Hypothalamus (tissue), 51 donors: ENCODE measurements at places on chromosomes 11 and 22.
A peak's percentile ranks its signal among the peaks of the same experiment; 100 is the strongest.

DNA sequence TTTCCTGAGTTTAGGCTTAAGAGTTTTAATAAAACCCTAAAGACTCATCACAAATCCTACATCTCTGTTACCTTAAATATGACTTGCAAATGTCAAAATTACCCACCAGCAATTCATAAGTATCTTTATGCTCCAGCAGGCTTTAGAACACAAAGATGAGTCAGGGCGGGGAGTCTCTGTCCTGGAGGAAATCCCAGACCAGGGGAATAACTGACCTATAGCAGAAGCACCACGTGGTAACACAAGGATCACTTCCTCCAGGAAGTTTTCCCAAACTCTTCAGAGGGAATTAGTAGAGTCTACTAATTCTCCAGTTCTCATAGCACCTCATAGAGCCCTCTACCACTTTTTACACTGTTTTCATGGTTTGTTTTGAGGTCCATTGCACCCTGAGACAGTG is 217.0 kb downstream of the NAV2 start:
- no peak for DNase-seq

DNA sequence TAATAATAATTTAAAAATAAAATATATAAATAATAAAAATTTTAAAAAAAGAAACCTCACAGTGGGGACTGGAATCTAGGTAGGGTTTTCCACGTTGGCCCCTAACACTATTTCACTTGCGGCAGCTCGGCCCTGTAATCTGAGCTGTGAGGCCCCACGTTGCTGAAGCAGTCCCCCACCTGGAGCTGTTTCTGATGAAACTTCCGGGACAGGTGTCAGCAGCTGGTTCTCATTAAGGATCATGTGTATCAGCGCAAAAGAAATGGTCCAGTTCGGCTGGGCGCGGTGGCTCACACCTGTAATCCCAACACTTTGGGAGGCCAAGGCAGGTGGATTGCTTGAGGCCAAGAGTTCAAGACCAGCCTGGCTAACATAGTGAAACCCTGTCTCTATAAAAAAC is 17.3 kb downstream of the RHOD start:
- DNase-seq, result no peak

- no peak for DNase-seq
These were observed 61.3 kb downstream of the CHST1 start for GRCh38 chr11:45603946-45604682.

DNA sequence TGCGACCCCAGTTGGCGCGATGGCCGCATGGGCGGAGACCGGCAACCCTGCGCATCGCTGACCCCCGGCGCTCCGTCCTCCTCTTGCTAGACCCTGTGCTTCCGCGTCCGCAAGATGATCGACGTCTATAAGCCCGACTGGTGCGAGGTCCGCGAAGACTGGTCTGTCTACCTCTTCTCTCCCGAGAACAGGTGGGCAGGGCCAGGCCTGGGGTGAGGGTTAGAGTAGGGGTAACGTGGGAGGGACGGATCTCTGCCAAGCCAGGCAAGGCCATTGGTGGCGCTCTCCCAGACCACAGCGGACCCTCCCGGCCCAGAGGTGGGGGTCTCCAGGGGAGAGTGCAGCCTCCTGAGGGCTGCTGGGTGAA is 92.1 kb downstream of the CACNA1I start:
- no peak for DNase-seq

- DNase-seq, result no peak
These were observed 12.0 kb downstream of the FRMD8 start for GRCh38 chr11:65398362-65398910.

DNA sequence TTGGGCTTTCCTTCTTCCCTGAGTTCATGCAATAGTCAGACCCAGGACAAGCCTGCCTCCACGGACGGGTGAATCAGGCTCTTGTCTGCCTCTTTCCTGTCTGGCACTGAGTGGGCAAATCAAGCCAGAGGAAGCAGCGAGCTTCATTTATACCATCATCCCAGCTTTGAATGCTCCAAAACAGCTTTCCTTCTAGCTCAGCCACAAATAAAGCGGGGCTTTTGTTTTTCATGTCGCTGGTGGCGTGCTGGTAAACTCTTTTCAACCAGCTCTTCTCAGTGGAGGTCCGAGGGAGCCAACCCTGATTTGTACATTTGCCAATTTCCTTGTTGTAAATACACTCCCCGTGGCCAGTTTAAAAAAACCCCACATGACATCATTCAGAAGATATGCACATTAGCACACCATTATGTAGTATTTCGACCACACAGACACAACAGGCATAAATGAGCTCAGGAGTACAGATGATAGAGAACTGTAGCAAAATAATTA is 8.6 kb downstream of the C11orf91 start:
- DNase-seq, result peak; percentile 73

DNA sequence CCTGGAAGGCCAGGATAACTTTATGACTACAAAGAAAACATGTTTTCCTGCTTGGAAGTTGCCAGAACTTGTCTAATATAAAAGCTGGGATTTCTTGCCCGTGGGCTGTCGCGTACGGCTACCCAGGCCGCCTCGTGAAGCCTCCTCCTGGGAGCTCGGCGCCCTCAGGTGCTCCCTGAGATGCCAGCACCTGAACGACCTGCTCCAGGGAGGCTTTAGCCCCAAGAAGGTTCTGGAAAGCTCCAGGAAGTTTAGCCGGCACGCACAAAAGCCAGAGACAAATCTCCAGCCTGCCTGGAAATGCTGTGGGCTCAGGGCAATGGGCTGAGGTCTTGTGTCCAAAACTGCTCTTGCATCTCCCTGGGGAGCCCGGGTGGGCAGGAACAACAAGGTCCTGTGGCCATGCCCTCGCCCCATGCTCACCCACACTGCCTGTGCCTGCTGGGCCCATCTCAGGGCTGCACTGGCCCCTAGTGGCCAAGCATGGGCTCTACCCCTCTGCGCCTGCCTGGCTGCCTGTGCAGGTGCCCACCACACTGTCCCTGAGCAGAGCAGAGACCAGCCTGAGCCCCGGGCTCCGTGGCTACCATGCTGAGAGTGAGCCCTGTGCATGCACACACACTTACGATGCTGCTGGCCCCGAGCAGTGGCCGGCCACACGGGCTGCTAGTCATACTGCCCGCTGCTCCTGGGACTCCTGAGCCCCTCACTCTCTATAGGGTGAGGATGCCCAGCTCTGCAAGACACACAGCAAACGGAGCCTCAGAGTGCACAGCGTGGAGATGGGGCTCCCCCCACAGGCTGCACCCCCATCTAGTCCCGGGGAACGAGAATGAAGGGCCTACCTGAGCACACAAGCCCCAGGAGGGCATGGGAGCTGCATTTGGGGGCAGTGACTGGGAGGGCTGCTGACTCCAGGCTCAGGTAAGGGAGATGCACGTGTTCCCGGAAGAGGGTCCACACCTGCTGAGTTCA is 4.9 kb upstream of the CELSR1 start:
- DNase-seq, result peak; percentile 71

DNA sequence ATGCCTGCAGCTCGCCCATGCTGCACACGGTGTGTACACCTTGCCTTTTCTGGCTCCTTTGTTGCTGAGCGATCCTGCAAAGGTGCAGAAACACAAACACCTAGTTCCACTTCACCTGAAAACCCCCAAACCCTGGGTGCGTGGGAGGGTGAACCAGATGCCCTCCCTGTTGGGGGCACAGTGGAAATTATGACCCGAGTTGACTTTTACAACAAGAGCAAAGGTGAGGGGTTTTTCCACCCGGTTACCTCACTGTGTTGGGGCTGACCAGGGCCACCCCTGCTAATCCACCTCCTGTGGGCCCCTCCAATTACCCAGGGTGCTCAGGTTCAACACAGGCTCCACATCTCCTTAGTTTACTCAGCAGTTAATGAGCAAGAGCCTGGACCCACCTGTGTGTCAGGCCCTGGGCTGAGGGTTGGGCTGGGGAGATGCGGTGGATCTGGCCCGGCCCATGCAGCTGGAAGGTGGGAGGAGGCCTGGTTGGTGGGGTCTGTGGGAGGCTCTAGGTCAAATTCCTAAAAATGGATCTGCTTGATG is 42.1 kb downstream of the LRRC32 start:
- DNase-seq, result no peak

- no peak for DNase-seq
These were observed 11.8 kb downstream of the RAB6A start for GRCh38 chr11:73749118-73749517.

GRCh38 chr22:19503869-19504268 is 20.3 kb downstream of the CLDN5 start:
- no peak for DNase-seq

DNA sequence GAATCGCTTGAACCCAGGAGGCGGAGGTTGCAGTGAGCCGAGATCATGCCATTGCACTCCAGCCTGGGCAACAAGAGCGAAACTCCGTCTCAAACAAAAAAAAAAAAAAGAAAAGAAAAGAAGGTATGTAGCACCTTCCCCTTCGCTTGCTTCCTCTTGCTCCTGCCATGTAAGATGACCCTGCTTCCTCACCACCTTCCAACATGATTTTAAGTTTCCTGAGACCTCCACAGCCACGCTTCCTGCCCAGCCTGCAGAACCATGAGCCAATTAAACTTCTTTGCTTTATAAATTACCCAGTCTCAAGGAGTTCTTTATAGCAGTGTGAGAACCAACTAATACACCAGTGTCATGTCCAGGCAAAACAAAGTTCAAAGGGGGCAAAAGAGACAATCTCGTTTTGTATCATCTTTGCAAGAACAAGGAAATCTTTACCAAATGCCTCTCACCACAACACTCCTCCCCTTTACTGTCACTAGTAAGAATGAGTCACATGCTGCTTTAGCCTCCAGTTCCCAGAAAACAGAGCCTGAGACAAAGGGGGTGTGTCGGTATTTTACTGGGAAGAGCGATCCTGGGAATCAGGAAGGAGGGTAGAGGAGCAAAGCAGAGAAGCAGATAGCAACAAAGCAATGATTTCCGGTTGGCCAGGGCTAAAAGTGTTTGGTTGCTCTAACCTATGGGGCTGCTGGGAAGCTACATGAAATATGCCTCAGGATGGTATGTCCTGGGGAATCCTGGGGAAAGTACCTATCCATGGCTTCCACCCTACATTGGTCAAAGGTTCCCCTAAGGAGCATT is 10.5 kb upstream of the MCHR1 start:
- no peak for DNase-seq

GRCh38 chr11:44143987-44144909 is 48.8 kb downstream of the EXT2 start:
- DNase-seq, result no peak

DNA sequence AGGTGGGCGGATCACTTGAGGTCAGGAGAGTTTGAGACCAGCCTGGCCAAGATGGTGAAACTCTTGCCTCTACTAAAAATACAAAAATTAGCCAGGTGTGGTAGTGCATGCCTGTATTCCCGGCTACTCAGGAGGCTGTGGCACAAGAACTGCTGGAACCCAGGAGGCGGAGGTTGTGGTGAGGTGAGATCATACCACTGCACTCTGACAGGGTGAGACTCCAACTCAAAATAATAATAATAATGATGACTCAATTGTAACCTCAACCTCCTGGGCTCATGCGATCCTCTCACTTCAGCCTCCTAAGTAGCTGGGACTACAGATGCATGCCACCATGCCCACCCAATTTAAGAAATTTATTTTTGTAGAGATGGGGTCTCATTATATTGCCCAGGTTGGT is 15.6 kb upstream of the CHRNA10 start:
- DNase-seq, result no peak

DNA sequence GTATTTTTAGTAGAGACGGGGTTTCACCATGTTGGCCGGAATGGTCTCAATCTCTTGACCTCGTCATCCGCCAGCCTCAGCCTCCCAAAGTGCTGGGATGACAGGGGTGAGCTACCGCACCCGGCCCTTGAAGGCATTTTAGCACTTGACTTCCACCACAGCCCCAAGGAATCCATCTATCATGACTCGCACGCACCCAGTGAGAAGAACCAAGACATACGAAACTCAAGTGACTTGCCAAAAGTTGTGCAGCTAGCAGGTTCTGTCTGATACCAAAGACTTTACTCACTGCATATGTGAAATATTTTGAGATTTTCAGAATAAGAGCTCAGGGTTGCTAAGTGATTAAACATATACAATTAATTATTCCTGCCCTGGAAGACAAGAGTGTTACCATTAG is 21.0 kb downstream of the FLI1 start:
- DNase-seq, result no peak

DNA sequence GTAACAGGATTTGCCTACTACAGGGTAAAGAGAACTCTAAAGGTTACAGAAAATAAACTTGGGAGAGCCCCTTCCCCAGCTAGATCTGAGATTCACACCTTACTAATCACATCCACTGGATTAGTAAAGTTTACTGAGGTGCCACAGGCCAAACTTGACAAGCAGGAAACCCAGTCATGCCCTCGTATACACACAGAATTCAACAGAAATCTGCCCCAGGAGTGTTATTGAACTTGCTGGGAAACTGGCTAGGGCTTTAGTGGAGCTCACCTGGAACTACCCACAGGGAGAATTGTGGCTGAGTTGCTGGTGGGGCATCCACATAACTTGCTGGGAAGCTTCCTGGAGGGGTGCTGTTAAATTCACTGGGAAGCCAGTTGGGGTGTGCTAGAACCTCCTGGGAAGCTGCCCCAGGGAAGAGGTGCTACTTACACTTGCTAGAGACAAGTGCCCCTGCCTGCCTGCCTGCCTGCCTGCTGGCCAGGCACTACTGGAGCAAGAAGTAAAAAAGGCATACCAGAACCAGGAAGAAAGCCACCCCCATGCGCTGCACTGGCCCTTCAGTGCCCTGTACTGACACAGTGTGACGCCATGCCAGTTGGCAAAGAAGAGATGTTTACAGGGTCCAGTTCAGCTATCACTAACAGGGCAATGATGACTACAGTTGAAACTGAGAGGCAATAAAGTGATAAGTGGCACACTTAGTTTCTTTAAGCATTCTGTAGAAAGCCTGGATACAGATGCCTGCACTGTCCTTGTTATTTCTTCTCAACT is 106.5 kb downstream of the ALX4 start:
- no peak for DNase-seq

- no peak for DNase-seq
These were observed 924.4 kb upstream of the TENM4 start for GRCh38 chr11:80365076-80365725.

- DNase-seq, result no peak
These were observed 5.2 kb upstream of the LIF start for GRCh38 chr22:30251711-30252110.

DNA sequence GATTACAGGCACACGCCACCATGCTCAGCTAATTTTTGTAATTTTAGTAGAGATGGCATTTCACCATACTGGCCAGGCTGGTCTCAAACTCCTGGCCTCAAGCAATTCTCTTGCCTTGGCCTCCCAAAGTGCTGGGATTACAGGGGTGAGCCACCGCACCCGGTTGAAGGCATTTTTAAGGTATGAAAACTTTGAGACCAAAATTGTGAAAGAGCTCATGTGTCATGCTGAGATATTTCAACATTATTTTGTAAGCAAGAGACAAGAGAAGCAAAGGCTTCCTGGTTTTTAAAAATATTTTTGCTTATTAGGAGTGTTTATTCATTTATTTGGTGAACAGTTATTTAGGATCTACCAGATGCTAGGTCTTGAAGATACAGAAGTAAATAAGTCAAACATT is 6.8 kb downstream of the NHERF4 start:
- no peak for DNase-seq

- no peak for DNase-seq
These were observed 103.1 kb downstream of the PTPRJ start for GRCh38 chr11:48083421-48083820.
